ENCODE measurements at places on chromosomes 1 and 21. TPM values are rescaled to one million over a fixed set of nuclear protein-coding genes. Genes with fewer than 3 reads are reported as not detected.

COL24A1 gene
- total RNA-seq: 0.28 TPM

- H3K4me3 ChIP-seq: no peak overlapping the region
- no peaks in the 10 kb centered on the region for H3K36me3 ChIP-seq
- H3K4me1 ChIP-seq: no peaks in the 10 kb centered on the region
Observed at GRCh38 chr21:17343055-17343454, 169.8 kb upstream of the CXADR start.

DNA sequence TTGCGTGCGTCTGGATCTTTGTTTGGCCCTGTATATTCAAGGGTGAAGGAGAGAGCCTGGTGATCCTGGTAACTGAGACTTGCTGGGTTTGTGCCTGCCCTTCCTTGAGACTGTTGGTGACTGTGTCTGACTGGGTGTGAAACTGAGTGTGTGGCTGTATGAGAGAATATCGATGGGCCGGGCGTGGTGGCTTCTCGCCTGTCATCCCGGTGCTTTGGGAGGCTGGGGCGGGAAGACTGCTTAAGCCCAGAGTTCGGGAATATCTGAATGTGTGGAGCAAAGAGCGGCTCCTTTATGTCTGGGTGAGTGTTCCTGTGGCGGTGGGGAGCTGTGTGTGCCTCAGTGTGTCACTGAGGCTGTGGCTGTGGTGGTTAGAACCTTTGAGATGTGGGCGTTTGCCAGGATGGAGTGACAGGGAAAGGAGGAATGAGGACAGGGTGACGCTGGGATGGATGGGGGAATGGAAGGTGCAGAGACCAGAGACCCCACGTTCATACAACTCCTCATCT lies 2.7 kb upstream of the MARCKSL1 start:
- H3K27ac ChIP-seq: no peak overlapping the region
- no peak overlapping the region for H3K4me3 ChIP-seq

DNA sequence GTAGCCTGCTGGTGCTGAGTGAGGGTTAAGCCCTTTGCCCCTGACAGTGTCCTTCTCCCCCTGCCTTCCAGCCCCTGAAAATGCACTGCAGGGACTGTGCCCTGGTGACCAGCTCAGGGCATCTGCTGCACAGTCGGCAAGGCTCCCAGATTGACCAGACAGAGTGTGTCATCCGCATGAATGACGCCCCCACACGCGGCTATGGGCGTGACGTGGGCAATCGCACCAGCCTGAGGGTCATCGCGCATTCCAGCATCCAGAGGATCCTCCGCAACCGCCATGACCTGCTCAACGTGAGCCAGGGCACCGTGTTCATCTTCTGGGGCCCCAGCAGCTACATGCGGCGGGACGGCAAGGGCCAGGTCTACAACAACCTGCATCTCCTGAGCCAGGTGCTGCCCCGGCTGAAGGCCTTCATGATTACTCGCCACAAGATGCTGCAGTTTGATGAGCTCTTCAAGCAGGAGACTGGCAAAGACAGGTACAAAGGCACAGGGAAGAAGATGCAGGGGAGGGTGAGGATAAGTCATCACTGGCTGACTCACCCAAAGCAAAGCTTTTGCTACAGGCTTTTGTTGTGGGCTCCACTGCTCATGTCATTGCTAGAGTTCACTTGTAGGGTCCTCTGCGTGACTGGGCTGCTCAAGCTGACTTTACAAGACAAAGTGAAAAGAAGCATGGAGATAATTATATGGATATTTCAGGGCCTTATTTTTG lies 174.9 kb downstream of the PIGK start:
- no peaks in the 10 kb centered on the region for H3K27me3 ChIP-seq
- no peak overlapping the region for H3K27ac ChIP-seq
- no peaks in the 10 kb centered on the region for H3K4me1 ChIP-seq
- DNase-seq: no peak

FOXD3 gene
- not detected for total RNA-seq

GRCh38 chr1:119475866-119476439 lies 31.1 kb upstream of the HSD3B1 start:
- H3K27ac ChIP-seq: no peak overlapping the region
- no peak for DNase-seq
- H3K4me1 ChIP-seq: no peaks in the 10 kb centered on the region
- no peaks in the 10 kb centered on the region for H3K27me3 ChIP-seq
- no peaks in the 10 kb centered on the region for H3K36me3 ChIP-seq

All from Peyer's patch (tissue), 4 donors.